ENCODE measurements at places on chromosomes 5 and 9. TPM values are rescaled to one million over a fixed set of nuclear protein-coding genes. Genes with fewer than 3 reads are reported as not detected.

- no peak for DNase-seq
Measured at GRCh38 chr9:37197158-37198038, 77.0 kb downstream of the ZCCHC7 start.

GRCh38 chr5:153523831-153524230, 33.4 kb downstream of the GRIA1 start:
- no peak for DNase-seq

GRCh38 chr9:116087246-116087645, 66.3 kb upstream of the PAPPA start:
- DNase-seq = no peak

DNA sequence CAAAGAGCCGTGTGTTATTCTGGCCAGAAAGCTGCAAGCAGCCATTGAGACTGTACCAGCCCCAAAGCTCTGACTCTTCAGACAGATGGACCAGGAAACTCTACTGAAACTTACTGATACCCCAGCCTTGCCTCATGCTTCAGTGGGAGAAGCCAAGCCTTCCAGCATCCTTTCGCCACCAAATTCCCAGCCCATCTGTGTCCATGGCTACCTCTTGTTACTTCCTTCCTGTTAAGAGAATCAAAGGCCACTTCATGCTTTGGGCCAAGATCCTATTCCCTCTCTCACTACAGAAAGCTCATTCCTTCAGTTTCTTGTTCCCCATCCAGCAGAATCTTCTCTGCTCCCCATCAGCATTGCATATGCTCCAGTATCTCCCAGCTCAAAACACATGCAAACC, 46.9 kb upstream of the FREM1 start:
- no peak for DNase-seq

GRCh38 chr5:13553896-13554295, 390.6 kb downstream of the DNAH5 start:
- DNase-seq = no peak

DNA sequence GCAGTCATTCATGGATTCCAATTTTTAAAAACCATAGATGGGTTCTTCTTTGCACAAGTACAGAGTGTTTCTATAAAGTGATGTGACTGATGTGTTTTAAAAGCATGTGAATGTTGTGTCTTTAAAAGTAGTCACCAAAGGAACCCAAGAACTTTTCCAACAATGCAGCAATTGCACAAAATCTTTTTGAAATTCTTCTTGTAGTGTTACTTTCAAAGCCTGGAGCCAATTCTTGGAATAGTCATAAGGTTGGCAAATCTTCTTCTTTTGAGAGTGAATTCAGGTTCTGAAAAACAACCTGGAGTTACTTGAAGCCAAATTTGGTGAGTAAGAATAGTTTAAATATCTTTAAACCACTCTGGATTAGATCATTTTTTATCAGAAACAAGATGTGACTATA, 10.5 kb downstream of the GRAMD2B start:
- no peak for DNase-seq

- no peak for DNase-seq
Measured at GRCh38 chr5:98543490-98543889, 230.0 kb upstream of the RGMB start.

GRCh38 chr9:16689351-16689938, 181.0 kb downstream of the BNC2 start:
- no peak for DNase-seq

GRCh38 chr5:107673039-107673367, 2.3 kb upstream of the EFNA5 start:
- DNase-seq = no peak

DNA sequence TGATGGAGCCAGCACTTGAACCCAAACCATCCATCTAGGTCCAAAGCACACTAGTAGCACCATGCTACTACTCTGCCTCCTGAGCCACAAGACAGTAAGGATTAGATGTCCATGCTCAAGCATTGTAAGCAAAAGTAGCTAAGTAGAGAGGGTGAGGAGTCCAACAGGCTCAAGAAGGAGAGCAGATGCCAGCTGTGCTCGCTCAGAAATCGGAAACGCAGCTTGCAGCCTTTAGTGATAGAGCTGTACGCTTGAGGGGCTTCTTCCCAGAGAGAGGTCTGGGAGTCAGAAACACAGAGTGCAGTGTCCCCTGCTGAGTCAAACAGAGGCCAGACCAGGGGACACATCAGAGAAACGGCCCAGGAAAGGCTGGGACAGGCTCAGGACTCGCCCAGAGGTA, 32.7 kb upstream of the GABRP start:
- no peak for DNase-seq

DNA sequence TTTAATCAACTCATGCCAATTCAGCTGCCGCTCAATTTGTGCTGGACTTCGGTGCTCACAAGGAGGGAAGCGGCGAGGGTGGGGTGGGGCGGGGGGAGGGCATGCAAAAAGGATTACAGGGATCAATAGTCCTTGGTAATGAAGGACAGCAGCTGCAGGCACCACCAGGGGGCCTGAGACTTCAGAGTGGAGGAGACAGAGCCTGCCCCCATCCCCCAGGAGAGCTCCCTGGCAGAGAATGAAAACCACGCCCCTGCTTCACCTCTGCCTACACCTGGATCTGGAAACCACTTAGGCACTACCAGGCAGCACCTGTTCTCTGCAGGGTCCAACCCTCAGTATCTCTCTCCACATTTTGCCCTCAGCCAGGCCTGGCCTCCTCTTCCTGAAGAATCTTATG, 155.6 kb downstream of the TRIM32 start:
- DNase-seq = no peak

DNA sequence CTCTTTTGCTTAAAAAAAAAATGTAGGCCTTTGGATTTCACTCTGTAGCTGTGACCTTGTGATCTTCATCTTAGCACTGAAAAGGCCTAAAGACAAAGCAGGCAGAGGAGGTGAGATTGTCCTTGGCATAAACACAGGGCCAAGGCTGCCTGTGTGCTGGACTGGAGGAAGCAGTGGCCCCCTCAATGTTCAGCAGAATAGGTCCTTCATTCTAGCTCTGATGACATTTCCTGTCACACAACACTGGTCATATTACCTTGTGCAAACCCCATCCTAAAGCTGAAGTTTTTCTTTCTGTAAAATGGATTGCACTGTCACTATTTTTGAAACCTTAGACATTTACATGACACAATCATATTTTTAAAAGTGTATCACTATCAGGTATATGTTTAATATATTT, 147.4 kb downstream of the INSYN2B start:
- DNase-seq = no peak

GRCh38 chr9:127004946-127005769, 90.6 kb downstream of the RALGPS1 start:
- DNase-seq = no peak

GRCh38 chr5:150624334-150625163, 15.9 kb upstream of the SYNPO start:
- DNase-seq = no peak

GRCh38 chr5:39783756-39784421, 359.1 kb upstream of the DAB2 start:
- DNase-seq = no peak

GRCh38 chr9:113705928-113706519, 170.1 kb upstream of the ZNF618 start:
- no peak for DNase-seq

GRCh38 chr9:11269036-11269435, 656.2 kb upstream of the PTPRD start:
- DNase-seq = no peak

GRCh38 chr5:9166202-9167112, 379.4 kb downstream of the SEMA5A start:
- no peak for DNase-seq

DNA sequence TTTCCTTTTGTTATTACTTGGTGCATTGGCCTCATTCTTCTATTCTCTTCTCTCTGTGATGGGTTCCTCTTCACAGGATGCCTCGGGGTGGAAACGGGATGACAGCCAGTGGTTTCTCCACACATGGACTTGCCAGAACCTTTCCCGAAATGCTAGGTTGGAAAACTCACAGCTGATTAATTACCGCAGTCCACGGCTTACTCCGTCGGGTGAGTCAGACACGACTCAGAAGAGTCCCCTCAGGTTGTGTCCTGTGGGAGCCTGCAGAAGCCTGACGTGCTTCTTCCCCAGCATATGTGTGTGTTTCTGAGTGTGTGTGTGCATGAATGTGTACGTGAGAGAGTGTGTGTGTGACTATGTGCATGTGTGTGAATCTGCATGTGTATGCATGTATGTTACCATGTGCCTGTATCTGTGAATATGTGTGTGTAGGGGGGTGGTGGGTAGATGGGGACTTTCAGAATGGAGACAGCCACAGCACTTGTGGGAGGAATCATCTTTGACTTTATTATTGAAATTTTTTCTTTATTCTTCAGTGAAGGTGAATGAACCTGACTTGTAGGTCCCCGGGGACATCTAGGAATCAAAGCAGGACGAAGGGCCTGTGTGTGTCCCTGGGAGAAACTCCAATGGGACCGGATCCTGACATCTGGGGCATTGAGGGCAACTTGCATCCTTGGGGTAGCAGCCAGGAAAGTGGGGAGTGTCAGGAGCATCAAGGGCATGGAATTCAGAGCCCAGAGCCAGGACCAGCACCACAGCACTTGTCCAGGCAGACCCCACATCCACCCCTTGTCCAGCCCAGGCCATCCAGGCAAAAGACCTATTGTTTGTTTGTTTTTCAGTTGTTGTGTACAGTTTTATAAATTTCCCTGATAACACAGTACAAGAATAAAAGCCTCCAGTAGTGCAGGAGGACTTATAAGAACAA, 21.9 kb upstream of the MED10 start:
- no peak for DNase-seq

DNA sequence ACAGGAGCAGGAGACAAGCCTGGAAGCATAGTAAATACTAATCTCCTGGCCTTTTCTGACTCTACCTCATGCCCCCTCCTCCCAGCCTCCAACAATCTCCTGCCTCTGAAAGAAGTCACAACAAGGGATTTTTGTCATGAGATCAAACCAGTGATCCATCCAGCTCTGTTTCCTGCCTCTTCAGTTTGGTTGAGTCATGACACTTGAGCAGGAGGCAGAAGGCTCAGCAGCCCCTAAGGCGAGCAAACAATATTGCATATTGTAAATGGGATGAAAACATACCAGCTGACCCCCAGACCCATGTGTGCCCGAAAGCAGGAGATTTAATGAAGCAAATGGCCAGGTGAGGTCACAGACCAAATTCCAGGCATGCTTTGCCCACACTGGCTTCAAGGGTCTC, 272.8 kb downstream of the GAS1 start:
- no peak for DNase-seq

GRCh38 chr9:4686584-4686983, 7.2 kb downstream of the CDC37L1 start:
- DNase-seq = no peak

DNA sequence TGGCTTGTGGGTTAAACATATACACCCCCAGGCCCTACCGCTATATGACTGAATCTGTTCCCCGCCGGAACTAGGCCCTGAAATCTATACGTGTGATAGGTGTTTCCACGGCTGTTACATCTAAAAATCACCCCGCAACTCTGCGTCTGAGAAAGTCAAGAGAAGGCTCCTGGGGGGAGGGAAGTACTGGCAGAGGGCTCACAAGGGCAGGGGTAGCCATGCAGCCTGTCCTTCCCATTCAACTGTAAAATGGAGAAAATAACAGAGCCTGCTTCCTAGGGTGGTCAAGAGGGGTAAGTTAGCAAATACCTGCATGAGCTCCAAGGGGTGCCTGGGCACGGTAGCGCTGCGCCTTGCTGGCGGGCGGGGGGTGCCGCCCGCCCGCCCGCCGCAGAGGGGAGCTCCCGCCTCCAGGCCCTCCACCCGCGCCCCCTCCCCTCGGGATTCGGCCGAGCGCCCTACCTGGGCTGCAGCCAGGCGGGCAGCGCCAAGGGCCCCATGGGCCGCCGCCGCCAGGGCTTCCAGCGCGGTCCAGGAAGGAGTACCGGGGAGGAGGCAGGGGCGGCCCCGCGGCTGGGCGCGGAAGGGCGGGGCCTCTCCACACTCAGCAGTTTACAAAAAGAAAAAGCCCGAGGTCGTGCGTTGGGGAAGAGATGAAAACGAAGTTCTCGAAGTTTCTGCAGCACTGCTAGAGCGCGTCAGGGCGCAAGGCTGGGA, at the start of gene HACD4:
HACD4 (minus strand) TSS at position 550 of the 717 bp plus-strand sequence; CDS start at position 500, 50 bp downstream.
- DNase-seq = peak; percentile 94

- DNase-seq = no peak
Measured at GRCh38 chr9:94174164-94174563, 84.9 kb upstream of the ZNF169 start.

GRCh38 chr9:36835271-36835996, 198.6 kb downstream of the PAX5 start:
- DNase-seq = peak; percentile 87

GRCh38 chr9:137448602-137448962, 7.4 kb upstream of the ENTPD8 start:
- DNase-seq = peak; percentile 69

DNA sequence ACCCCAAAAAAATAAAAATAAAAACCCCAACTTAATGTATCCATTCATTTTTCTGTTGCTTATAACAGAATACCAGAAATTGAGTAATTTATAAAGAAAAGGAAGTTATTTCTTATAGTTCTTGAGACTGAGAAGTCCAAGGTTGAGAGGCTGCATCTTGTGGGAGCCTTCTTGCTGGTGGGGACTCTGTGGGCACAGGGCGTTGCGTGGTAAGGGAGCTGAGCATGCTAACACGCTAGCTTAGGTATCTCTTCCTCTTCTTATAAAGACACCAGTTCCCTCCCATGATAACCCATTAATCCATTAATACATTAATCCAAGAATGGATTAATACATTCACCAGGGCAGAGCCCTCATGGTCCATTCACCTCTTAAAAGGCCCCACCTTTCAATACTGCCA, 150.9 kb downstream of the ZSWIM6 start:
- DNase-seq = no peak

- DNase-seq = no peak
Measured at GRCh38 chr5:92907938-92908606, 672.9 kb downstream of the NR2F1-AS1 start.

GRCh38 chr9:77885104-77885672, 146.4 kb downstream of the GNAQ start:
- DNase-seq = no peak

- peak; percentile 74 for DNase-seq
Measured at GRCh38 chr9:126482361-126483044, 131.2 kb upstream of the LMX1B start.

- DNase-seq = no peak
Measured at GRCh38 chr5:82881571-82882174, 195.5 kb downstream of the TMEM167A start.

DNA sequence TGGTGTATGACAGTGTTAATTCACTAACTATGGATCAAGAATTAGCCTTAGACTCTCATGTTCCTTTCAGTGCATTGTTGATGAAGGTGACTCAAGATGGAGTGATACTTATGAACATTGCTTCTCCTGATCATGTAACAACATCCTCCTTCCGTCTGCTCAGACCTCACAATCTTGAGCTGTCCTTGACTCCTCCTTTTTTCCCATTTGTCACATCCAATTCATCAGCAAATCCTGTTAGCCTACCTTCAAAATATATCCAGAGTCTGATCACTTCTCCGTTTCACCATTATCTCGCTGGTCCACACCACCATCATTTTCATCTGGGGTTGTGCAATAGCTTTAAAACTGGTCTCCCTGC, 9.2 kb upstream of the SEMA6A start:
- no peak for DNase-seq

CXXC5 gene
- 69.0 TPM for total RNA-seq

CCIN gene
- not detected for total RNA-seq

POLE3 gene
- total RNA-seq = 29.3 TPM

TTC23L gene
- total RNA-seq = 0.42 TPM

PHYKPL gene
- total RNA-seq = 91.8 TPM

SMAD5 gene
- total RNA-seq = 50.1 TPM

TNC gene
- total RNA-seq = 45.4 TPM

FREM1 gene
- total RNA-seq = 3.6 TPM

ZDHHC21 gene
- total RNA-seq = 19.1 TPM

RASA1 gene
- total RNA-seq = 24.1 TPM

ST6GALNAC4 gene
- 70.3 TPM for total RNA-seq

TMEM245 gene
- total RNA-seq = 32.7 TPM

SPACA9 gene
- total RNA-seq = 2.6 TPM
